ENCODE measurements at places on chromosomes 5 and 9. TPM values are rescaled to one million over a fixed set of nuclear protein-coding genes. Genes with fewer than 3 reads are reported as not detected.

- peak; percentile 42 for DNase-seq
- no peaks in the 10 kb centered on the region for H3K27me3 ChIP-seq
- no peaks in the 10 kb centered on the region for H3K4me1 ChIP-seq
- peak within 1 kb of the TSS; percentile 41 for H3K4me3 ChIP-seq
Observed at GRCh38 chr5:174724484-174725260, at the start of gene MSX2. Gene MSX2 (plus strand): TSS chr5:174724582. CDS start chr5:174724660, 78 bp downstream.

GRCh38 chr9:20499013-20499412, 123.3 kb downstream of the MLLT3 start:
- no peak overlapping the region for H3K27ac ChIP-seq
- H3K4me1 ChIP-seq, result no peaks in the 10 kb centered on the region
- no peak for DNase-seq
- no peak overlapping the region for H3K4me3 ChIP-seq
- no peaks in the 10 kb centered on the region for H3K36me3 ChIP-seq

MAMDC4 gene
- total RNA-seq, result 4.0 TPM

FIBCD1 gene
- total RNA-seq, result not detected

TMEM171 gene
- total RNA-seq, result 1.0 TPM

- no peak for DNase-seq
- H3K36me3 ChIP-seq, result peaks cover 15% of the 10 kb centered on the region
- no peaks in the 10 kb centered on the region for H3K4me1 ChIP-seq
Observed at GRCh38 chr5:16455668-16456067, 9.9 kb downstream of the ZNF622 start.

- peak overlapping the region; percentile 62 for H3K4me3 ChIP-seq
- H3K4me1 ChIP-seq, result peaks cover 2% of the 10 kb centered on the region
- DNase-seq, result no peak
Observed at GRCh38 chr9:94031380-94031779, 52.9 kb upstream of the PTPDC1 start.

Measured in liver (tissue), 10 donors.